GM10248 (cell line): ENCODE measurements at places on chromosomes 3 and 15.

- peak; percentile 58 for DNase-seq
Observed at GRCh38 chr3:122146466-122146865, 37.0 kb upstream of the CASR start.

GRCh38 chr3:127743351-127744252 is 70.8 kb downstream of the ABTB1 start:
- DNase-seq = no peak

DNA sequence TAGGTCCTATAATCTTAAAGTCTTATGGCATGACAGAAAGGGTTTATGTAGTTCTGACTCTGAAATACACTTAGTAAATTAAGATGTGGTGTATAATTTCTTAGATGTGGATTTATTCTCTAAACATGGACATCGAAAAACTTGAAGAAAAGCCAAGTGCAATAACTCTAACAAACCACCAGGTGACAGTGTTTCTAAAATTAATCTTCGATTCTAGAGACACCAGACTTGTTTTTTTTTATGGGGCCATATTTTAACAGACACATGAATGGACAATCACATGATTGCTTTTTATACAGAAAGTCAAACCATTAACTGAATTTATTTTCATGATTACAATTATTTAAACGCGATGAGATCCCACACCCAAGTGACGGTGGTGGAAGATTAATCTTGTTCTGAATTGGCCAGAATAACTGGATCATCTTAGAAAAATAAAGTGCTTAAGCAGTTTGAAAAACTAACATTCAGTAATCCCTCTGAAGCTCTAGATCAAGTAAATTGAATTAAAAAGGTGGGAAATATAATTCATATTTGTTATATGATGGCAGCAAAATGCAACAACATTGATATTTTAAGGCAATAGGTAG is 305.1 kb downstream of the LSAMP start:
- no peak for DNase-seq

GRCh38 chr3:64939747-64940450 is 252.1 kb upstream of the ADAMTS9 start:
- DNase-seq = no peak

- DNase-seq = no peak
Observed at GRCh38 chr3:36192901-36193300, 187.4 kb upstream of the STAC start.

DNA sequence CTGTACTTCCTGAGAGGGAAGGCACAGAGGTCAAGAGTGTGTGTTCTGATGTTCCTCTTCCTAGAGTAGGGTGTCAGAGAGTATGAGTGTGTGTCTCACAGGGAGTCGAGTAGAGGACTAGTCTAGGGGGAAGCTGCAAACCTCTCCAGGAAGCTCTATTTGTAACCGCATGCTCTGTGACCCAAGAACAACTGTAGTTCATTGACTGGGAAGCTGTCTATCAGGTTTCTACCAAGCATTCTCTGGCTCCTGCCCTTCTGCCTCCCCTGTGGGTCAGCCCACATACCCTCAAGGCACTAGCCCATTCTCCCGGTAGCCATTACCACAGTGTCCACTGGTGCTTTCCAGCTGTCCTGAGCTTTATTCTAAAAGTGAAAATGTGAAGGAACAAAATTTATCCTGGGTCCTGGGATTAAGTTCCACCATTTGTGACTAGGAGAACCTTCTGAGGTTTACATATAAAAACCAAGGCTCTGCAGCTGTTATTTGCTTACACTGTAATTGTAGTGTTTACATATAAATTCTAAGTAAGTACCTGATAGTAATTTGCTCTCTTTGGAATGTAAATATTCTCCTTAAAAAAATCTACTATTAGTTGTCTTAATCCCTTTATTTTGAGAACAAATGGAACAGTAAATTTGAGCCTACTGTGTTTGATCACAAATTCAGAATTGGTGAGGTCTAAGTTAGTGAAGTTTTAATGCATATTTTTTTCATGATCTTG is 40.7 kb downstream of the MYRIP start:
- no peak for DNase-seq

- DNase-seq = no peak
Observed at GRCh38 chr3:49570028-49570654, 15.9 kb downstream of the BSN start.

DNA sequence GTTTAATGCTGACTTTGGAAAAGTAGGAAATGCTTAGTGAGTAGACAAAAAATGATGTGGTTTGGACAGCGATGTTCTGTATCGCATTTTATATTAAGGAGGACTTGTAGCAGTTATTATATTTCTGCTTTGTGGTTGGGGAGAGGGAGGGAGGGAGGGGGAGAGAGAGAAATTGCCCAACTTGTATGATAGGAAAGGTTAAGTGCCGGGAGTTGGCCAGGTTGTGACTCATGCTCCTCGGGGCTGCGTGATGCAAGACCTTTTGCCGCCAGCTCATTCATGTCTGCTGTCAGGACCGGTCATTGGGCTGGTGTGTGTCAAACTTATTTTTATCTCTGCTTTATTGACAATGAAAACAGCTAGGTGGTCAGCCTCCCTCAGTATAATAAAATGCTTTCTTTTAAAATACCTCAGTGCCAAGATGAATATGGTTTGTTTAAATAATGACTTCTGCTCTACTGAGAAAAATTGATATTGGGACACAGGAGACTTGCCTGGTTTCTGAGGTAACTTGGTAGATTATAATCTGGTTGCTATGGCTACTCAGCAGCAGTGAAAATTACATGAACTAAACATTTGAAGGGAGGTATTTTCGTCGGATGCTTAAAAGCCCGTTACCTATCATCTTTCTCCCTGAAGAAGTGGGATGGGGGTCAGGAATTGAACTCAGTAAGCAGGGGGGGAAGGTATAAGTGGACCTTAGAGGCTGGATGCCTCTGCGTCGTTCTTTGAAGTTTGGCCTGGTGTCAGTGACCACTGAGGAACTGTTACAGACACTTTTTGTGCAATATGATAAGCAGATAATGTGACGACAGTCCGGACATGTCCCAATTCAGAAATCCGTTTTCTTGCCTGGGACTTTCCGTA is 90.7 kb downstream of the FNDC3B start:
- DNase-seq = no peak

DNA sequence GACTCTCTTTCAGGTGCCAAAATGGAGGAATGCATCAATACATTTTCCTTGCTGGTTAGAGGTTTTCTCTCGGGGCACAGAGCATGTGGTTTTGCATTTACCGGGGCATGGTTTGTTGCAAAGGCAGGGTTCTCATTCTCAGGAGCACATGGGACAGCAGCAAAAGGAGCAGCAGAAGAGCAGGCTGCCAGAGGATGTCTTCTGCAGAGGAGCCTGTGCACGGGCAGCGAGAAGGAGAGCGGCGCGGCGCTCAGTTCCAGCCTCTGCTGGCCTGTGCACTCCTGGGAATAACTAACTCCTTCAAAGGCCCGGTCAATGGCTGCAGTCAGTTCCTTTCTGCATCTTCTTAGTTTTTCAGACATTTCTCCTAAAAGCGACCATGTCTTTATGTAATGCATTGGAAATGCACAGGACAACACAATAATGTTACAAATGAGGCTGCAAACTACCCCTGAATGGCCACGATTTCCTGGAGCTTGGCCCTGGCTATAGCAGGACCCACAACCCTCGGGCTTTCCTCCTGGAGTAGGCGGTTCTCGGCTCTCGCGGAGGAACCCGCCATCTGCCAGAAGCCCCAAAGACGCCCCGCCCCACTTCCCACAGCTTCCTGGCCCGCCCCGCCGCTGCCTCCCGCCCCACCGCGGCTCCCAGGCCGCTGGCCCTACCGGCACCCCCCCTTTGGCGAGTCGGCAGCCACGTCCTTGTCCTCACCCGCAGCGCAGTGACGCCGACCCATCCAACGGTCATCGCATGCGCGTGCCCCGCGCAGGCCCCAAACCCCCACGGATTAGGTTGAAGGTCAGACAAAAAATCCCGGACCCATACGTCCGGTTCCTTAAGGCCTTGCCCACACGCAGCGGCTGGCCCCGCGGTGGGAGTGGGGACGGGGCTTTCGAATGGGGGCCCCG is at the start of gene C3orf62:
TSS of gene C3orf62 (minus strand) at position 758 of the 908 bp plus-strand sequence. CDS start at position 398, 360 bp downstream.
- peak; percentile 90 for DNase-seq

GRCh38 chr3:79018671-79019136 is 749.1 kb downstream of the ROBO1 start:
- DNase-seq = peak; percentile 48

- no peak for DNase-seq
Observed at GRCh38 chr15:67335534-67336222, 81.1 kb downstream of the IQCH start.

DNA sequence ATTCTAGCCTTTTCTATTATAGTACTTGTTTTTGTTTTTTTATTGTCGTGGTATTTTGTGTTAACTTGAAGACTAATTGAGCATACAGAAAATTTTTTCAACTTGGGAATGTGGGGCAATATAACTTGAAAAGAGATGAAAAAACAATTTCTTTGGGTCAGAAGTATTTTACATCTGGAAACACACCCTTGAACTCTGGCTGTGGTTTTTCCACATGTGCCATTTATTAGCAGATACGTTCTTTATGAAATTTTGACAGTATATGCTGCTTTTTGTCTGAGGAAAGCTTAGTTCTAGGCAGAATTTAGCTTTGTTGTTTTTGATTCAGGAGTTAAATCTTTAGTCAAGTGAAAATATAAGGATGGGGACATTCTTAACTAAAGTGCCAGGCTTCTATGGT is 44.7 kb downstream of the TCF12 start:
- no peak for DNase-seq

DNA sequence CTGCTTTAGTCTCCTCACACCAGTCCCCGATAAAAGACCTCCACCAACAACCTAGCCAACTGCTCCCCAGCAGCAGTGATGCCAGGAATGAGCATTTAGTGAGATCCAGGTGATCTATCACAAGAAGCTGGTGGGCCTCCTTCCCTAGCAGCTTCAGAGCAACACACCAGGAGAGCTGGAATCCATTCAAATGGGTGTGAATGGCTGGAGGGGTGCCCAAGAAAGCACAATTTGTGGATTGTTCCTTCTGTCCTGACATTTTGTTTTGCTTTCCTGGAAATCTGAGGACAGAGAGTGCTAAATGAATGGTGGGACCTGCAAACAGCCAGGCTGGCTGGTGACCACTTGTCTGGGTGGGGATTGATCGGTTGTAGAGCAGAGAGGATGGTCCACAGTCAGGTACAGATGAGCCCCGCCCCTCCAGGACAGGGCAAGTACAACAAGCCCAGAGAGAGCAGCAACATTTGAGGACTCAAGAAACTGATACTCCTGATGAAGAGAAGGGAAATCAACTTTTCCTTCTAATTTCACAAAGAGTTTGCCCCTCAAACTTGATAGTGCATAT is 316.8 kb downstream of the VPS13C start:
- DNase-seq = no peak

GRCh38 chr3:55692957-55693558 is 206.0 kb upstream of the WNT5A start:
- no peak for DNase-seq

DNA sequence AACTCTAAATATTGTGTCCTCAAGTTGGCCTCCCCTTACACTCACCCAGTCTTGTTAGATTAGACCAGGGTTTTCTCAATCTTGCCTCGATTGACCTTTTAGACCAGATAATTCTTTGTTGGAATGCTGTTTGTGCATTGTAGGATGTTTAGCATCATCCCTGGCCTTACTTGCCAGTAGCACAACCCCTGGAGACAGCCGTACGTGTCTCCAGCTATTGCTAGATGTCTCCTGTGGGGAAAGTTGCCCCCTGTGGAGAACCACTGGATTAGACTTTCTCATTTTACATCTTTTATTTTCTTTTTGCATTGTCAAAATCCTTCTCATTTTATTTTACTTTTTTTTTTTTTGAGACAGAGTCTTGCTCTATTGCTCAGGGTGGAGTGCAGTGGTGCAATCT is 2.2 kb downstream of the WDR6 start:
- DNase-seq = no peak

GRCh38 chr3:56826831-56827722 is 25.3 kb upstream of the ARHGEF3 start:
- no peak for DNase-seq

DNA sequence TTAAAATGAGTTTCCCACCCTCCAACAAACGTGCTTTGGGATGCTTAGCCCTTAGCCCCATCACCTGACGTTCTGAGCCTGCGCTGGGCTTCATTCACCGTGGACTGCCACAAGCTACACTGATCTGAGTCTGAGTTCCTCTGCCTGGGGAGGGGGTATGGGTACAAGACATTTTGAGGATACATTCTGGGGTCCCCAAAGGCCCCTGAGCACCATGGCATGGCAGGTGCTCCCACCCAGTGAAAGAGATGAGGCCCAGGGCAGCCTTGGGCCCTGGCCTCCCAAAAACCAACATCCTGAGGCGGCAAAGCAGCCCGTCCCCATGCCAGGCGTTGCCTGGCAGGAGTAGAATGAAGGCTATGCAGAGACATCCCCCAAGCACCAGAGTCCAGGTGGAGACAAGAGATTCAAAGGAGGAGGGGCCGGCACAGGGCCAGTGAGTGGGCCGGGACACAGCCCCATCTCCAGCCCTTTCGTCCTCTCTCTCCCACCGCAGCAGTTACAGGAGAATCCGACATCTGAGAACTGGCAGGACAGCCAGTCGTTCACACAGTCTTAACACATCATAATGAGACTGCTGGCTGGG is 74.5 kb downstream of the VGLL4 start:
- no peak for DNase-seq

DNA sequence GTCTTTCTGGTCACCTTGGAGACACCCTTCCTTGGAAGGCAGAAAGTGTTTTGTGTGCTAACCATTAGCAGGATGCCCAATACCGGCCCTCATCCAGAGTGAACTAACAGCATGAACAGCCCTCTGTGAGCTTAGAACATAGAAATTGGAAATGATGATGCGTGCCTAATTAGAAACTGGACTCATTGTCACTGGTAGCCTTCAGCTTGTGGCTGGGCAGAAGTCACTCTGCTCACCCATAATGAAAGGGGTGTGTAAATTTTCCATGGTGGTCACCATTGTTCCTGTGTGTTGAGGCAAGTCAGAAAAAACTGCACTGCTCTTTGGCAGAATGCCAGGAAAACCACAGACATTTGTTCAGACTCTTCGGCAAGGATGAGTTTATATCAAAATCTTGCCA is 74.7 kb upstream of the CNTN4 start:
- no peak for DNase-seq

GRCh38 chr3:52779011-52779836 is 1.8 kb downstream of the ITIH1 start:
- peak; percentile 75 for DNase-seq

- DNase-seq = no peak
Observed at GRCh38 chr3:7306901-7307300, 446.0 kb downstream of the GRM7 start.

DNA sequence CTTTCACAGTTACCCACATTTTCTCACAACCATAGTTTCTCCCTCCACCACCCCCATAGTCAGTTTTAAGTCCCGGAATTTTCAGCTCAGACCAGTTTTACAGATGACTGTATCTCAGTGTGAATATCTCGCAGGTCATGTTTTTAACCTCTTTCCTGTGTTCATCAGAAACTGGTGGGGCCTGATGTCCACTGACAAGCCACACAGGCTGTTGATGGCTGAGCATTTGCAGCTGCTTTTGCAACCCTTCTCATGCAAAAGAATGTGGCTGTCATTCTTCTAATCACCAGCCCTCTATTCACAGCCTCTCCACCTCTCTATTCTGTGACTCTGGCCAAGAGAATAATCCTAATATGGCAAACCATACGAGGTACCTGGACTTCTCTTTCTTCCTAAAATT is 8.5 kb downstream of the GYG1 start:
- DNase-seq = peak; percentile 23

GRCh38 chr3:71966185-71966584 is 181.2 kb upstream of the PROK2 start:
- DNase-seq = no peak
